ENCODE measurements at places on chromosomes 1 and 21.

- no peak for DNase-seq
Measured at GRCh38 chr1:243926803-243927245, 76.8 kb upstream of the AKT3 start.

GRCh38 chr1:88224906-88225305, 459.2 kb upstream of the PKN2 start:
- DNase-seq, result no peak

DNA sequence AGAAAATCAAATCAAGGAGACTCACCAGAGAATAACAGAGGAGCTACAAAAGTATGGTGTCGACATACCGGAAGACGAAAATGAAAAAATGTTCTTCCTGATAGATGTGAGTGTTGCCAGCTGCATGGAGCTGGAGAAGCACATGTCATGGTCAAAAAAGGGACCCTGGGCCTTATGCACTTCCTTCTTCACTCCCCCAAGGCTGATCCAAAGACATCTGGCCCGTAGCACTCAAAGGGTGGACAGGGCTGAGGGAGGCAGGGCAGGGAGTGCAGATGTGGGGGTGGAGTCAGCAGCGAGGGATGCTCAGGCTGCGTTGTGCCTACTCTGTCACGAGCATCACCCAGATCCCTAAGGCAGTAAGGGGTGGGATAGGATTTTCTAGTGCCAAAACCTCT, 19.4 kb downstream of the MX1 start:
- DNase-seq, result no peak

GRCh38 chr1:17356387-17357026, 15.5 kb upstream of the PADI6 start:
- no peak for DNase-seq

DNA sequence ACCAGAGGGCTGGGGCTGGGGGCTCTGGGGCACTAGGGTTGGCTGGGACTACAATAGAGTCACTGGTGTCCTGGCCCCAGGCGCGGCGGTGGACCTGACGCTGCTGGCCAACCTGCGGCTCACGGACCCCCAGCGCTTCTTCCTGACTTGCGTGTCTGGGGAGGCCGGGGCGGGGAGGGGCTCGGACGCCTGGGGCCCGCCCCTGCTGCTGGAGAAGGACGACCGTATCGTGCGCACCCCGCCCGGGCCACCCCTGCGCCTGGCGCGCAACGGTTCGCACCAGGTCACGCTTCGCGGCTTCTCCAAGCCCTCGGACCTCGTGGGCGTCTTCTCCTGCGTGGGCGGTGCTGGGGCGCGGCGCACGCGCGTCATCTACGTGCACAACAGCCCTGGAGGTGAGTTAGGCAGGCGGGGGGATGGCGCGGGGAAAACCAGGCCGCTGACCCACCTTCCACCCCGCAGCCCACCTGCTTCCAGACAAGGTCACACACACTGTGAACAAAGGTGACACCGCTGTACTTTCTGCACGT, 4.1 kb downstream of the TIE1 start:
- DNase-seq, result no peak
